ENCODE measurements at places on chromosomes 7 and 10.

GRCh38 chr7:36659638-36660341 is 64.5 kb downstream of the AOAH start:
- DNase-seq: no peak

GRCh38 chr10:87590705-87591588 is 68.7 kb upstream of the PAPSS2 start:
- no peak for DNase-seq

GRCh38 chr7:117827862-117828261 is 45.4 kb downstream of the CTTNBP2 start:
- DNase-seq: no peak

- no peak for DNase-seq
Observed at GRCh38 chr7:78254726-78255055, 456.1 kb downstream of the PHTF2 start.

GRCh38 chr10:32000937-32001336 is 55.3 kb downstream of the KIF5B start:
- no peak for DNase-seq

- DNase-seq: no peak
Observed at GRCh38 chr10:72126184-72126871, 38.0 kb upstream of the SPOCK2 start.

DNA sequence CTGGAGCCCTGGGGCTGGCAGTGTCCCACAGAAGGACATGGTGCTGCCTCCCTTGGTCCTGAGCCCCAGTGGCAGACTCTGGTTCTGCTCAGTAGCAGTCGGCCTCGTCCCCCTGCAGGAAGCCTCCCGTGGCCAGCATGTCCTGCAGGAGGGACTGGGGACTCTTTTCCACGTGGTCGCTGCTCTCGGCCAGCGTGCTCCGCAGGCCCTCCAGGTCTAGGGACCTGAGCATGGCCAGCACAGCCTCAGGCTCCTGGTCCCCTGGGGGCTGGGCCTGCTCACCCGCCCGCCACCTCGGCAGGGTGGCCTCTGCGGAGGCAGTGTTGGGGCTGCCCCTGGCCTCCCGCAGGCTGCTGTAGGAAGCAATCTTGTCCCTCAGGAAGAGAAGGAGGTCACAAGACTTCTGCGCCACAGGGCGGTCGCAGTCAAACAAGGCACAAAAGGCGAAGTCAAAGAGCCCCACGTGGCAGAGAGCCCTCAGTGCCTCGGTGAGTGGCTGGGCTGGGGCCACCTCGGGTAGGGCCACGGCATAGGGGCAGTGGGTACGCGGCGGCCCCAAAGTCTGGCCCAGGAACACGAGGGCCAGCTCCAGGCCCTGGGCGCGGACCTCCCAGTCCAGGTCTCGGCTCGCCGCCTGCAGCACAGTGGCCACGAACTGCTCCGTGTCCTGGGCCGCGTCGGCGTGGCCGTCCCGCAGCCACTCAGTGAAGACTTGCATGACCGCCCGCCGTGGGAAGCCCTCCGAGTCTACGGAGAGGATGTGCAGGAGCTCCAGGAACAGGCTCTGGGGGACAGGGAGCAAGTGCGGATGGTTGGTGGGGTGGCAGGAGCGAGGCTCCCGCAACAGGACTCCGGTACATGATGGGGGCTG is 17.1 kb downstream of the BRAT1 start:
- DNase-seq: no peak

- DNase-seq: no peak
Observed at GRCh38 chr7:114939484-114940097, 17.7 kb downstream of the MDFIC start.

DNA sequence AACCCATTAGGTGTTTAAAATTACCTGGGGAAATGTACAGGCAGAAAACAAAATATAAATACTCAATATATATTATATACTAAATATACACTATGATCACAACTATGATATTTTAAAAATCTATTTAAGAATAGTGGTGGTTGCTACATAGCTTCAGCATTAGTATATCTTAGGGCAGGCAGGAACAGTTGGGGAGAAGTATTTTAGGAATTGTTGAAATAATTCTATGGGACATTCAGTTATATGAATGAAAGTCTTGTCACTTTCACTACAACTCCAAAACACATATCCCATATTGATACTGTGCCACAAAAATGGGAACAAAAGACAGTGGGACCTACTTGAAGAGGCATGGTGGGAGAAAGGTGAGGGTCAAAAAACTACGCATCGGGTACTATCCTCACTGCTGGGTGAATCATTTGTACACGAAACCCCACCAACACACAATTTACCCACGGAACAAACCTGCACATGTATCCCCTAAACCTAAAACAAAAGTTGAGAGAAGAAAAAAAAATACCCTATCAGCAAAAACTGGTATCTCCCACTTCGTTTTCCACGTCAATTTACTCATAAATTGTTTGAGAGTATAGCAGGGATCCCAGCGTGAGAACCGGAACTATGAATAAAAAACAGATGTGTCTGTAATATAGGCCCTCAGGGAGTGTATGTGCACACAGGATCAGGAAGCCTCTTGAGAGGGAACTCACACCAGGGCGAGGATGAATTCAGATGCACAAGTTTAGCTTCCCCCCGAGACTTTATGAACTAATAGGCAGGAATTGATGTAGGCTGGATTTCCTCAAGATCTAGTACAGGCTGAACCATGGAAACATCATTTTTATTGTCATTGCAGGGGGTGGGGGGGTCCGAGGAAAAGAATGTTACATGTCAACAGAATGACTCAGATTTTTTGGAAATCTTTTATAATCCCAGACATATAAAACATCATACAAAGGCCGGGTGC is 16.2 kb downstream of the SLC16A12 start:
- DNase-seq: no peak

DNA sequence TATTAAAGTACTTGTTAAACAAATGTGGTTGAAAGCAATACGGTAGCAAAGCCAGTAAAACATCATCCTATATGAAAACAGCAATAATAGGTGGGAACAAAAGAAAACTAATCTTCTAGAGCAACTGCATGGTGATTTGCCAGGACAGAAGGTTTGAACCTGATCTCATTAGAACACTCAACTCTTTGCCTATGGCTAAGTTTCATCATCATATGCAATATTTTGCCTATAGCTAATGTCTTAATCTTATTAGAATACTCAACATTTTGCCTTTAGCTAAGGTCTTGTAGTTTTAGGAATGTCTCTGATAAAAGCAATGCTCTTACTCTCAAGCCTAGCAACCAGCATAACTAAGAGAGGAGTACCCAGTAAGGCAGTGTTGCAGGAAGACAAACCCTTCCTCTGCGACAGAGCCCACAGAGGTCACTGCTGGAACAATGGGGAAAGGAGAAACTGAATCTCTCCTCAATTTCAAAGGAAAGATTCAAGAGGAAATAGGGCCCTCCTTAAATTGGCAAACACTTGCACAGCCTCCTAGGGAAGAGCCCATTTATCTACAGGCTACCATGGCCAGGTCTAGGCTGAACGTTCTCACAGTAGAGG is 38.3 kb downstream of the CADPS2 start:
- no peak for DNase-seq

- peak; percentile 29 for DNase-seq
Observed at GRCh38 chr10:103542764-103543616, 49.5 kb downstream of the NEURL1 start.

- DNase-seq: peak; percentile 61
Observed at GRCh38 chr7:16644636-16645592, 640 bp downstream of the ANKMY2 start.

- no peak for DNase-seq
Observed at GRCh38 chr10:13206546-13207443, 27.4 kb downstream of the UCMA start.

DNA sequence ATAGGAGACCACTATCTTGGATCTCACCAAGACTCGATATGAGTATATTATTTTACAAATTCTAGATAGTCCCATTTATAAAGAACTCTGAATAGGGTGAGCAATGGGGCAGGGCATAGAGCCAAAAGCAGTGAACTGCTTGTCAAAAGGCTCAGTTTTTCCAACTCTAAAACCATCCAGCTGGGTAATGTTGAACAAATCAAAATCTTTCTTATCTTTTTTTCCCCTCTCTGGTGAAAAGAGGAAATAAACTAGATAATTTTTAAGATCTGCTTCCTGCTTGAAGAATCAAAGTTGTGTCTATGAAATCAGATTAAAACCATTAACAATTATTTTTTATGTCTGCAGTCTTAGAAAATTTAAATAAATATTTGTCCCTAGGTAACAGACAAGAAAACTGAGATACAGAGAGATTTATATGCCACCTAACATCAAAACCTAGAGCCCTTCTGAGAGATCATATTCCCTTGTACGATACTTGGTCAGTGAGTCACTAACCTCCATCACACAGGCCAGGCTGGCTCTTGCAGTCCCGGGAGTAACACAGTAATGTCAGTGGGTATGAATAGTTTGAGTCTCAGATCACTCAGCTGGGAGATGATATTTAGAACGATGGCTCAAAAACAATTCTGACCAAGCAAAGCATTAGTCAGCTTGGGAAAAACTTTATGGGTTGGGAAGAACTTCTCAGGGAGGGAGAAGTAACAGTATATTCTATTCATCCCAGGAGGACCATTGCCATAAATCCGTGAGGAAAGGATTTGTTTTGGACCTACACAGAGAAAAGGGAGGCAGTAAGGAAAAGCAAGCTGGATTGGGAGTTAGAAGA is 178.8 kb downstream of the REEP3 start:
- no peak for DNase-seq

- DNase-seq: no peak
Observed at GRCh38 chr10:113594652-113595051, 41.8 kb downstream of the HABP2 start.

GRCh38 chr7:46160861-46161260 is 239.8 kb upstream of the IGFBP3 start:
- no peak for DNase-seq

- DNase-seq: peak; percentile 43
Observed at GRCh38 chr7:106071356-106071998, 40.6 kb downstream of the SYPL1 start.

DNA sequence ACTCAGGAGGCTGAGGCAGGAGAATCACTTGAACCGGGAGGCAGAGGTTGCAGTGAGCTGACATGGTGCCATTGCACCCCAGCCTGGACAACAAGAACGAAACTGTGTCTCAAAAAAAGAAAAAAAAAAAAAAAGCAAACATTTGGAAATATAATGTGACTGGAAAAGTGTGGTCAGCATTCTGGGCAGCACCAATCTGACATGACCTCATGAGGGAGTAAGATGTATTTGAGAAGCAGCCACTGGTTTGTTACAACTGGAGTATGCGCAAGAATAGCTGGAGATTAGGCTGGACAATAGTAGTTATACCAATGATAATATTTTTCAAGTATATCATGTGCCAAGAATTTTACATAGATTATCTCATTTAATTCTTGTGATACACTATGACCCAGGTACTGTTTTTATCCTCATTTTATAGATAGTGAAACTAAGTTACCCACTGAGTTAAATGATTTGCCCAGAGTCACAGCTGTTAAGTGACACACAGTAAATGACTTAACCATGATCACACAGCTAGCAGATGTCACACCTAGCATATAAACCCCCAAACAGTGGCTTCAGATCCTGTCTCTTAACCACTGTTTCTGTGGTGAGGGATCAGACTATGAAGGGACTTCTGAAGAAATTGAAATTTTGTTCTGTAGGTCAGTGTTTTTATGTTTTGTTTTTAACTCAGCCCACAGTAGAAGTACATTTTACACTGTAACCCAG is 11.1 kb downstream of the MCU start:
- no peak for DNase-seq

DNA sequence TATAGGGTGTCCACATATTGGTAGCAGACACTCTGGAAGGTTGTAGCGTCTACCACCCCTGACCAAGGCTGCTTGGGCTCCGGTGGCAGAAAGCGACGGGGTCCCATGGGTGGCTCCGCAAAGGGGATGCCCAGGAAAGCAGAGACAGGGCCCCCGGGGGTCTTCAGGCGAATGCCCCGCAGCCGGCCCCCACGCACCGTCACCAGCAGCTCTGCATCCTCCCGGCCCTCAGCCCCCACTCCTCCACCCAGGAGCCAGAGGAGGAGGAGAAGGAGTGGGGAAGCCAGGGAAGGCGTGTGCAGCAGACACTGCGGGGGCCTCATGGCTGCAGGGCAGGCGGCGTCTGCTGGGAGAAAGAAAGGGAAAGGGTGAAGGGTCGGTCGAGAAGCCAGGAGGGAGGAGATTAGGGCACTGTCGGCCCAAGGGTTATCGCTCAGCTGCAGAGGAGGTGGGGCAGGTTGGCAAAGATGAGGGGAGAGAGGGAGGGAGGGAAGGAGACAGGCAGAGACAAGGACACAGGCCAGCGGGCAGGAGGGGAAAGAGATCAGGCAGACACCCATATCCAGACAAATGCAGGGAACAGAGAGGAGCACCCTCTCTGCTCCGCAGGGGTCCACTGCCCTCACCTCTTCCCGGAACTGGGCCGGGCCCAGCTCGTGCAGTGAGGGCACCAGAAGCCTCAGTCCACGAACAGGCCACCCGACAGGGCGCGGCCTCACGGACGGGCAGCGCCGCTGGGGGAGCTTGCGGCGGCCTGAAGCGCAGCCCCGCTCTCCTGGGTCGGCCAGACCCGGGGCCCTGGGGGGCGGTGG is 1.6 kb downstream of the ACHE start:
- DNase-seq: no peak

DNA sequence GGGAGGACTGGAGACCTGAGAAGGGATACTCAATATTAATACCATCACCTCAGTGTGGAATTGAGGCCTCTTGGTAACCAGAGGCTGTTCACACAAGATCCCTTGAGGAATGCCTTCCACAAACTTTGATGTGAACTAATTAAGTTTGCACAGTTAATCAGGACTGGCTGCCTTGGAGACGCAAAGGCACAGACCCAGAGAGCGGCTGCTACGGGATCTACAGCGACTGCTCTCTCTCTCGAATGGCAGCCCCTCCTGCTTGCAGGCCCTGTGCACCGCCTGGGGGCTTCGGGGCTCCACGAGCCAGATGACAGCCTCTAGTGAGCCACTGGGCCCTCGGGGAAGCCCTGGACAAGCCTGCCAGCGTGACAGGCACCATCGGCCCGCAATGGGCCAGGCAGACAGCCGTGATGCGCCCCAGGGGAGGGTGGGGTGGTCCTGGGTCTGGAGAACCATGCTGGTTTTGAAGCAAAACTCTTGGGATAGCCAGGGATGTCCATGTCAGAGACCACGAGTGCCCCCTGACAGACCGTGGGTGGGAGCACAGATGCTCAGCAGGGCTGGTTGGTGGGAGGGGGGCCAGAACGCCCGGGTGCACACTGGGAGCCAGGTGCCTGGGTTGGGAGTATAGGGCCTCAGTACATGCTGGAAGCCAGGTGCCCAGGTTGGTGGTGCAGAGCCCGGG is 195.6 kb downstream of the ELFN1 start:
- no peak for DNase-seq

DNA sequence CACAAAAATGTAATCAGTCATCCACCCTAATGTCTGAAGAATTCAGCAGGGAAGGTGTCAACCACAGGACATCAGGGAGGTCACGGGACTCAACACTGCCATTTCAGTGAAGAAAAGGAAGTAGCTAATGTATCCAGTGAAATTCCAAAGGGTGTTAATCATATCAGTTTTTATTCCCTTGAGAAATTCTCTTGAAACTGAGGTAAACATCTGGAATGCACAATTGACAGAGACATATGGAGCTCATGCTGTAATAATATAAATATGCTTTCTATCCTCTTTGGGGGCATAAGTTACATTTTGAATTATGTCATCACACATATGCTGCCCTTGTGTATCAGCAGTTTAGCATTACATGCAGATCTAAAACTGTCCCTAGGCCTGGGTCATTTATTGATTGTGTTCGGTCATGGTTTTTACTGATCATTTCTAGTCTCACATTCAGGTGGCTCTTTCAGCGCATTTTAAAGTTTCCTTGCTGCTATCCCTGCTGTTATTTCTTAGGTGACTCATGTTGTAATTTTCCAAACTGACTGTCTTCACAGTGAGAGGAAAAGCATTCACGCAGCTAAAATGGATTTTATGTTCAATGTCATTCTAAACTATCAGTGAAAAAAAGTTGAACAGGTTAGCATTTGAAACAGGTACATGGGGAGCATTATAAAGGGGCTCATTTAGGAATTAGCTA is 273.9 kb downstream of the TSPAN12 start:
- DNase-seq: no peak

All from T-cell (primary cell).